ENCODE measurements at places on chromosomes 16 and 17.
A peak's percentile ranks its signal among the peaks of the same experiment; 100 is the strongest.

DNA sequence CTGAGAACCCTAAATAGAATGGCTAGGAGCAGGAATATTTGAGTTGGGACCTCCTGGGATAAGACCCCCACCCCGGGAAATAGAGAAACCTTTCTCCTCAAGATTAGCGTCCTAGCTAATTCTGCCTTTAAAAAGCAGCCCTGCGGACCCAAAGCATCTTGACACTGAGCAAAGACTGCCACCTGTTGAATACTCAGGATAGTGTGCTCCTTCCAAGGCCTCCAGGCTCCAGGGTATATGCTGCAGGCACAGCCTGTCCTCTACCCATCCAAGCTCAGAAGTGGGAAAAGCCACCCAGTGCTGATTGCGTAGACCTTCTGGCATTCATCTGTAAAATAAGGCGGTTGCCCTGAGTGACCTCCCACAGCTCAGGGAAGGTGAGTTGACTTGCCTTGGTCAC, 456.2 kb upstream of the DYNLRB2 start:
- DNase-seq, result no peak

DNA sequence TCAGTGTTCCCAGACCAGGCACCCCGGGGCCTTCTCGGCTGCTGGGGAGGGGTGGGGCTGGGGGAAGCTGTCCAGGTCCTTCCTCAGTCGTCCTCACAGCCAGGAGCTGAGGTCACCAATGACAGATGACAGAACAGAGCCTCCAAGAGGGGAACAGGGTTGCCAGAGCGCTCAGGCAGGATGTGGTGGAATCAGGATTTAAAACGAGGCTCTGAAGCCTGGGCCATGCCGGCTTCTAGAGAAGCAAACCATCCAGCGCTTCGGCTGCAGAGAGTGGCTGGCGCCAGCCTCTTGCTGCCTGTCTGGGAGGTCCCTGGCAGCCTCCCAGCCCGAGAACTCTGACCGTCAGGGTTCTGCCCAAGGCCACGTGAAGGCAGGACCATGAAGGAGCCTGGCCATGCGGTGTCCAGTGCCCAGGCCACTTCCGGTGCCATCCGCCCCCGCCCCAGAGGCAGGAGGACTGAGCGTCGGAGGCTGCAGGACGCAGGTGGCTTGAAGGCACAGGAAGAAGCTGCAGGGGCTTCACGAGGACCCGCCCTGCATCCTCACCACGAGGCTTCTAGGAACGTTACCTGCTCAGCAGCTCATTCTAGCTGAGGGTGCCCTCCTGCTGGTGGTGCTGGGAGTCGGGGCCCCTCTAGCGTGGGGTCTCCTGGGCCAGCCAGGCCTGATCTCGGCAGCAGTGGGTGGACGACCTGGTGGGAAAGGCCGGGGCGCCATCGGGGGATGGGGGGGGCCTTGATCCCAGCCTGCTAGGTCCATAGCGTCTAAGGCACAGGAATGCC, 78.5 kb downstream of the KLHDC4 start:
- DNase-seq, result no peak

- no peak for DNase-seq
Measured at GRCh38 chr16:53084141-53084541, 29.4 kb downstream of the CHD9 start.

DNA sequence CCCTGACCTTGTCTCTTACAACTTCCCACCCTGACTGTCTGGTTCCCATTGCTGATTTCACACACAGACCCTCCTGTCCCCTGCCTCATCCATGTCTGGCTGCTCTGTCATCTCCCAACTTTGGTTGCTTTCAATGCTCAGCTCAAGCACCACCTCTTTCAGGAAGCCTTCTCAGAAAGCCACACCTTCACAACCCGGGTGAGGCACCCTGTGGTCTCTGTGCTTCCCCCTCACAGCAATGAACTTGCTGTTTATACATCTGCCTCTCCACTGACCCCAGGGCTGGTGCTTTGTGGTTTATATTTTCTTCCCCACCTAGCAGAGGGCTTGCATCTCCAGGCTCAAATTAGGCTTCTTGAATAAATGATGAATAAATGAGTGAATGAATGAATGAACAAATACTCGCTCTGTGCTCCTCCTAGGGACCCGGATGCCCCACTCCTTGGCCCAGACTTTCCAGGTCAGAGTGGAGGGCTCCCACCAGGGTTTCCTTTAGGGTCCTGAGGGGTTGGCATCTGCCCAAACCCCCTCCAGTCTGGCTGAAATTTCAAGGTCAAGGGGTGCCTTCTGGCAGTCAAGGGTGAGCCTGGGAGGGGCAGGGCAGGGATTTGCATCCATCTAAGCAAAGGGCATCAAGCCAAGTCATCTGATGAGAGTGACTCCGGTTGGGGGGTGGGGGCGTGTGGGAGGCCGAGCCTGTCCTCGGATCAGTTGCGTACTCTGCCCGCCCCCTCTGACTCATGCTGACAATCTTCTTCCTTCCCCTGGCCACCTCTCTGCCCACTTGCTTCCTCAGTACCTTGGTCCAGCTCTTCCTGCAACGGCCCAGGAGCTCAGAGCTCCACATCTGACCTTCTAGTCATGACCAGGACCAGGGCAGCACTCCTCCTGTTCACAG, at the start of gene ITGAX:
Gene ITGAX, plus strand, starts transcription at position 783 of the 898 bp plus-strand sequence. Its CDS starts 79 bp downstream, at position 862.
- peak; percentile 89 for DNase-seq

DNA sequence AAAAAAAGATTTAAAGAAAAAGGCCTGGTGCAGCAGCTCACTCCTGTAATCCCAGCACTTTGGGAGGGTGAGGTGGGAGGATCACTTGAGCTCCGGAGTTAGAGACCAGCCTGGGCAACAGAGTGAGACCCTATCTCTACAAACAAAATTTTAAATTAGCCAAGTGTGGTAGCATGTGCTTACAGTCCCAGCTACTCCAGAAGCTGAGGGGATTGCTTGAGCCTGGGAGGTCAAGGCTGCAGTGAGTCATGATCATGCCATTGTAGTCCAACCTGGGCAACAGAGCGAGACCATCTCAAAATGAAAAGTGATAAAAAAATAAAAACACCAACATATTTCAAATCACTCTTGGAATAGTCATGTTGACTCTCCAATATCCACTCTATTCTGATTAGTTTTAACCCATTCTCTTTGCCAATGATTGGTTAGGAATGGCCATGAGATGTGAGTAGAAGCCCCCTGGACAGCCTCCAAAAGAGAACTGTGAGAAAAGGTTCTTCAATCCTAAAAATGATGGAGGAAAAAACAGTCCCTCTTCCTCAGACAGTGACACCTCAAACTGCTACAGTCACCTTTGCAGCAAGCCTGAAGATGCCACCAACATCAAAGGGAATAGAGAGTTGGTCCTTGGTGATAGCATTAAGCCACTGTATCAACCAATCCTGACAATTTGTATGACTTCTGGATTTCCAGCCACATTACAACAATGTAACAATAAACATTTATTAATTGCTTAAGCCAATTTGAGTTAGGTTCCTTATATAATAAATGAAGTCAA, 2.9 kb upstream of the KANSL1 start:
- DNase-seq, result no peak

- DNase-seq, result no peak
Measured at GRCh38 chr17:40625311-40625710, 22.3 kb downstream of the SMARCE1 start.

- DNase-seq, result peak; percentile 77
Measured at GRCh38 chr17:63950940-63951907, 19.1 kb upstream of the CD79B start.

Data from GM13977 (cell line).